ENCODE measurements at places on chromosomes 13 and 19.

DNA sequence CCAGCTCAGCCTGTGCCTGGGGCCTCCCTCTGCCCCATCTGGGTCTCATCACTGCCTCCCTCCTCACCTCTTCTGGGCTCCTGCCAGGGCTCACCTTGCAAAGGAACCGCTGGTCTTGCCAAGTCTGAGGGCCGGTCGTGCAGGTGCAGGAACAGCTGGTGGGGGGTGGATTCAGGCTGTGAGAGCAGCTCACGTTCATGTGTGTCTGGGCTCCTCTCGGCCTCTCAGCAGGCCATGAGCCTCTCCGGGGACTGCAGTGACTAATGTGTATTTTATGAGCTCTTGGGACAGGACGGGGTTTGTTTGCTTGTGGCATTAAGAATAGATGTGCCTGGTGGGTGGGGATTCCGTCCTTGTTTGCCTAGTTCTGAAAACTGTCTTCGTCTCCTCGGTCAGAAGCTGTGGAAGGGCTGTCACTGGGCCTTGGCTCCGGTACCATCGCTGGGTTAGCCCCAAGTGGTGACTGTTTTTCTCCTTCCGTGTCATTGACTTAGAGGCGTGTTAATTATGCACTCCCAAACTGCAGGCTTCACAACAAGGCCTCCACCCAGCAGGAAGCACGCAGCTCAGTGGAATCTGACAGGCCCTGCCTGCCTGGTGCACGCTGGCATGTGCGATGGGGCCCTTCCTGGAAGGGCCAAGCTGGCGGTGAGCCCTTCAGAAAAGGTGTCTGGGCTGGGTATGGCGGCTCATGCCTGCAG lies 77.6 kb downstream of the KDM4B start:
- DNase-seq, result no peak

DNA sequence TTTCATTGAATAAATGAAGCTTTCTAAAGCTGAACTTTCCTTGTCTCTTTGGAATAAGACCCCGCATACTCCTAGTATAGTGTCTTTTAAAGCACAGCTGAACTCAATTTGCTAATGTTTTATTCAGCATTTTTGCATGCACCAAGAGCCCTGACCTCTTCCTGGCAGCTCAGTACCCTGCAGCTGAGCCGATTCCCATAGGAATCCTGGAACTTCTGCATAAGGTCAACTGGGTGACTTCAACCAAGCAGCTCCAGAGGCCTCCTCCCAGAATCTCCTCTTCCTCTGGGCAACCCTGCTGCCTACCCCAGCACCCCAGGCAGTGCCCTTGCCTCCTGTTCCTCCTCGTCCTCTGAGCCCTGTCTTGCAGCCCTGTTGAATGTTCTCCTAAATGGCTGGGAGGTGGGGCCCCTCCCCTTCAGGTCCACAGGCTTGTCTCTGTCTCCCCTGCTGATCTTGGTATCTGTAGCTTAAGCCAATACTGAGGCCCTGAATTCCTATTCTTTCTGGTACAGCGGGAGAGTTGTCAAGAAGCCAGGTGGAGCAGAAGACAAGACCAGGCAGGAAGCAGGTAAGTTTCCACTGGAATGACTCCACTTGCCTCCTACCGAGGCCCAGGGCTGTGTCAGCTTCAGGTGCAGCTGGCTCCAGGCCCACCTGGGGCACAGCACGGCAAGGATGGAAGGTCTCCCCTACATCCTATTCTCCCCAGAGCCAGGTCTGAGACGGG lies 23.6 kb upstream of the CCDC124 start:
- DNase-seq, result no peak

GRCh38 chr19:54448040-54448773 lies 792 bp upstream of the LENG8 start:
- peak; percentile 29 for DNase-seq

DNA sequence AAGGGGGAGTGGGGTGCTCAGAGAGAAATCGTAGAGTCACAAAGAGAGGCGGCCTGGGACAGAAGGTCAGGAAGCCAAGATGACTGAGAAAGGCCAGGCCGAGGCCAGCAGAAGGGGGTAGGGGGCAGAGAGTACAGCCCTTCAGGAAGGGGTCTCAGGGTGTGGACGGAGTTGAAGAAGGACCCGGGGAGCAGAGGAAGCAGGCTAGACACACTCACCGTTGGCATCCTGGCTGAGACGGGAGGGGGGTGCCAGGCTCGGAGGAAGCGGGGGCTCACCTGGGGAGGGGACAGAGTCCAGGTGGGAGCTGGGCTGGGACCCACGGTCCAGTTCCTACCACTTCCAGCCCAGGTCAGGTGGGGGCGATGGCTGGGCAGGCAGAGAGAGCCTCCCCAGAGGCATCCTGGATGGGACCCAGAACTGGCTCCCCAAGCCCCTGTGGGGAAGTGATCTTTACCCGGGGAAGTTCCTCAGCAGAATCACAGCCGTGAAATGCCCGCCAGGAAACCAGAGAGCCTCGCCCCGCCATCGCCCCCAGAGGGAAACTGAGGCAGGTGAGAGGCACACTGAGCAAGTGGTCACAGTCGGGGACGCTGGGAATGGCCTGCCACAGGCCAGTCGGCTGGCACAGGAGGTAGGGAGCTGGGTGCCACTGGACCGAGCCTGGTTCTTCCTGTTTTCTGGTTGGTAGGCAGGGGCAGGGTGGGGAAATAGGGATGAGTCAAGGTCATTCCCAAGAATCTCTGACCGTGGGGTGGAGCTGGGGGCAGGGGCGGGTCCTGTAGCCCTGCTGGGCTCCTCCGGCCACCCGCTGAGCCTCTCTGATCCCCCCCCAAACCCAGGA lies 1.4 kb downstream of the MATK start:
- DNase-seq, result no peak

DNA sequence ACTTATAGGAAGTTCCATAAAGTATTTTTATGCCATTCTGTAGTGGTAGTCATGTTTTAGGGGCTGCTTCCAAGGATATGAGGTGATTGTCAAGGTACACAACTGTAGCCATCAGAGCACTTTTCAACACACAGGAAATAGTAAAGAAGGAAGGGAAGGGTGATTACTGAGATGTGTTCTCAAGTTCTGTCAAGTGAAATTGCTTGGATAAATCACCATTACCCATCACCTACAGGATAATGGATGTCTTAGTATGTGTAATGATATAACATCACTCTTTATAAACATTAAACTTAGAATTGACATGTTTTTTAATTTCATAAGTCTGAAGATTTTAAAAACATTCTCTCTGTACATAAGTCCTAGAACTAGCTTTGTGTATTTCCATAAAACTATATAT lies 487.9 kb downstream of the DCT start:
- no peak for DNase-seq

DNA sequence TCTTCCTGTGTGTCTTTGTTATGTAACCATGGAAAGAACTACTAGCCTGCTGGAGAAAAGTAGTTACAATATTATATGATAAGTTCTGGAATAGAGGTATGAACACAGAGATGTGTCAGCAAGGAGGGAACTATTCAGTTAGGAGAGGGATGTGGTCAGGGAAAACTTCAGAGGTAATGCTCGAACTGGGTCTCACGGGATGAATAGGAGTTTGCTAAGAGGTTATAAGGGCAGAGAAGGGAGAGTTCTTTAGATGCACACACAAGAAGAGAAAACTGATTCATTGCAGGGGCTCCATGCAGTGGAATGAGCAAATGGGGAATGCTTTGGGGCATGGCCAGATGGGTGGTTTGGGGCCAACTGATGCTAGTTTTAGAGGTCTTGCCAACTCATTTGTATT lies 46.0 kb upstream of the SIAH3 start:
- DNase-seq, result no peak
